ENCODE measurements at places on chromosomes 1 and 21.

DNA sequence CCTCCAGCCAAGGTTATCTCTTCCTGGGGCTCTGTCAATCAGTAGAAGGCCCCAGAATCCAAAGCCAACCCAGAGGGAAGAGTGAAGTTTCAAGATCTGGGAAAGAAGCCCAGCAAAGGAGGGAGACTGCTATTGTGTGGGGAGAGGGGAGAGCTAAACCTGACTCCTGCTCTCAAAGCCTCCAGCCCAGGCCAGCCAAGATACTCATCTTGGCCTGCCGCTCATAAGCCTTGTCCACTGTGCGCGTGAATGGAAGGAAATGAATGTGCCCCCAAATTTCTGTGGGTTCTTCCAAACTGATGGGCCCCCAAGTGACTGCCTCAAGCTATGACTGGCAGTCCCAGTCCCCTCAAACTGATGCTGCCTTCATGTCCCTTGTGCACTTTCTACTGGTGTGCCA, 2.0 kb downstream of the PLXNA2 start:
- DNase-seq: no peak

DNA sequence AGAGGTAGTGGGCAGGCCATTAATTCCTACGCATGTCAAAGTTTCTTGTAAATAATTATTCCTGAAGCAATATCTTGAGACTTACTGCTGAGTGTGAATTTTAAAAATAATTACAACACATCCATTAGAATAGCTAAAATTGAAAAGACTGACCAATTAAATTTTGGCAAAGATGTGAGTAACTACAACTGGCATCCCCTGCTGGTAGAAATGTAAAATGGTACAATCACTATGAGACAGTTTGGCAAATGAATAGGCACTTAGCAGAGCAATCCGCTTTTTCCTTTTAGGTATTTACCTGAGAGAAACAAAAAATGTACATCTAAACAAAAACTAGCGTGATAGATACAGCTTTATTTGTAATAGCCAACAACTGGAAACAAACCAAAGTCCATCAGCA, 798.9 kb downstream of the BRINP3 start:
- no peak for DNase-seq

- DNase-seq: no peak
Measured at GRCh38 chr1:25994402-25995150, 3.3 kb downstream of the PAFAH2 start.

GRCh38 chr1:221148660-221149059, 269.4 kb downstream of the HLX start:
- DNase-seq: no peak

GRCh38 chr1:22639286-22639685, 2.9 kb downstream of the C1QA start:
- DNase-seq: no peak
